Naive thymus-derived CD8-positive, alpha-beta T cell (primary cell): ENCODE measurements at places on chromosomes 1 and 21.

- no peak for DNase-seq
- H3K27ac ChIP-seq, result no peak overlapping the region
- no peak overlapping the region for H3K4me3 ChIP-seq
- no peaks in the 10 kb centered on the region for H3K36me3 ChIP-seq
- H3K27me3 ChIP-seq, result no peaks in the 10 kb centered on the region
These were observed 33.6 kb downstream of the RGS21 start for GRCh38 chr1:192350356-192350755.

GRCh38 chr1:53511933-53512806 is 53.0 kb downstream of the DMRTB1 start:
- no peaks in the 10 kb centered on the region for H3K4me1 ChIP-seq
- H3K36me3 ChIP-seq, result no peaks in the 10 kb centered on the region

GRCh38 chr1:223551610-223552009 is 113.9 kb downstream of the CAPN8 start:
- no peak for DNase-seq
- no peak overlapping the region for H3K27ac ChIP-seq
- peaks cover 7% of the 10 kb centered on the region for H3K4me1 ChIP-seq
- H3K4me3 ChIP-seq, result no peak overlapping the region

DNA sequence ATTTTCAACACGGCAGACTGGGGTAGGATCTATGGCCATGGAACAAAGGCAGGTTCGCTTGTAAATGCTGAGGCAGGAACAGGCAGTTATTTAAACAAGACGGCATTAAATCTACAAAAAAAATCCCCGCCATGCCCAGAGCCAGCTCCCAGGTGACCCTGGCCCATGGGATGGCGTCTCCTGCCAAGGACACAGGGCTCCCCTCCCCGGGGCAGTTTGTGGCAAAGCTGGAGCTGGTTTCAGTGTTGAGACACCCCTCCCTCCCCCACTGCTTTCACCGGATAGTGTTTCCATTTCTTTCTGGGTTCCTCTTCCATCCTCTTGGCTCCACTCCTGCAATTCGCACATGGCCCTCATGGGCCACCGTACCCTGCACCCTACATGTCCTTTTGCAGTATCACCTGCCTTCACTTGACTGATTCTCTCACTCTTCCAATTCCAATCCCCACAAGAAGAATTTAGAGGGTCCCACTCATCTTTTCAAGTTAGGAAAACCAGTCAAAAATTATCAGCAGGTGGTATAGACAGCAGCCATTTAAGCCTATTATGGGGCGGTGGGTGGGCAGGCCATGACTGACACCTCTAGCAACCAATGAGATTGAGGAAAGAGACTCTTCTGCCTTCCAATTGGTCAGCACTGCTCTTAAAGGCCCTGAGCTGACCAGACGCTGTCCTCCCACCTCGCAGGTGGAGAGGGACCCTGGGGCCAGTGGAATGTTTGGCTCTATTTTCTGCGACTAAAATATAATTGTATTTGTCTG is 52.0 kb downstream of the OLIG1 start:
- H3K27me3 ChIP-seq, result no peaks in the 10 kb centered on the region
- no peak for DNase-seq
- peaks cover 10% of the 10 kb centered on the region for H3K4me1 ChIP-seq
- no peak overlapping the region for H3K27ac ChIP-seq
- no peak overlapping the region for H3K4me3 ChIP-seq
- H3K36me3 ChIP-seq, result no peaks in the 10 kb centered on the region

DNA sequence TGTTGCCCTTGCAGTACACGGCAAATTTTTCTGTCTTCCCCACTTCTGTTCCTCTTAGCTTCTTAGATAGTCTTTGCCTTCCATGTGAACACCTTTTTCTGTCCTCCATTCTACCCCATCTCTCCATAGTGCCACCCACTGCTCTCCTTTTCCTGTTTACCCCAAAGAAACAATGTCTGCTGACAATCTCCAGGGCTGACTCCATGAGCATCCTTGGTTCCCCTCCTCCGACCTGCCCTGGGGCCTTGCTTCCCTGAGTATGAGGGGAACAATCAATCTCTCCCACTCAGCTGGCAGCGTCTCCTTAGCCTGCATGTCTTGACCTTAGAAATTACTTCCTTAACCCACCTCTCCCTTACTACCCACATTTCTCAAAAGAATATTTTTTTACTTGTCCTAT is 12.3 kb upstream of the MYBPHL start:
- DNase-seq, result no peak
- H3K4me1 ChIP-seq, result no peaks in the 10 kb centered on the region
- no peak overlapping the region for H3K27ac ChIP-seq
- no peak overlapping the region for H3K4me3 ChIP-seq
- no peaks in the 10 kb centered on the region for H3K36me3 ChIP-seq

DNA sequence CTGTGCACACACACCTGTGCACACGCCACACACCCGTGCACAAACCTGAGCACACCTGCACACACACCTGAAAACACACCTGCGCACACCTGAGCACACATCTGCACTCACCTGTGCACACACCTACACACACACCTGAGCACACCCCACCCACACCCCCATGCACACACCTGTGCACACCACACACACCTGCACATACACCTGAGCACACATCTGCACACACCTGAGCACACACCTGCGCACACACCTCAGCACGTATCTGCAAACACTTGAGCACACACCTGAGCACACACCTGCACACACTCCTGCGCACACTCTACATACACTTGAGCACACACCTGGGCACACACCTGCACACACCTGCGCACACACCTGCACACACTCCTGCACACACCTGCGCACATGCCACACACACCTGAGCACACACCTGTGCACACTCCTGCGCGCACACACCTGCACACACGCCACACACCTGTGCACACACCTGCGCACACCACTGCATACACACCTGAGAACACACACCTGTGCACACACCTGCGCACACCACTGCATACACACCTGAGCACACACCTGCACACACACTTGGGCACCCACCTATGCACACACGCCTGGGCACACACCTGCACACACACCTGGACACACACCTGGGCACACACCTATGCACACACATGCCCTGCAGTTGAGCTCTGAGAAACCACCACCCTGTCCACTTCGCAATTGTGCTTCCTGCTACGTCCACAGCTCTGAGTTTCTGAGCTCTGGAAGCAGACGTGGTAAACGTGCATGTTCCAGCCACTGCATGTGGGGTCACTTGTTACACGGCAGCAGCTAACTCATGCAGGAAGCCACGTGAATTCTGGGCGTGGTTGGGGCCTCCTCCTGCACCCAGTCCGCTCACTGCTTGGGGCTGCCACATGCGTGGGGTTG is 8.0 kb upstream of the C1orf159 start:
- DNase-seq, result no peak
- H3K4me3 ChIP-seq, result no peak overlapping the region
- H3K4me1 ChIP-seq, result peaks cover 13% of the 10 kb centered on the region
- H3K27ac ChIP-seq, result peak overlapping the region; percentile 40
- no peaks in the 10 kb centered on the region for H3K36me3 ChIP-seq
- no peaks in the 10 kb centered on the region for H3K27me3 ChIP-seq

DNA sequence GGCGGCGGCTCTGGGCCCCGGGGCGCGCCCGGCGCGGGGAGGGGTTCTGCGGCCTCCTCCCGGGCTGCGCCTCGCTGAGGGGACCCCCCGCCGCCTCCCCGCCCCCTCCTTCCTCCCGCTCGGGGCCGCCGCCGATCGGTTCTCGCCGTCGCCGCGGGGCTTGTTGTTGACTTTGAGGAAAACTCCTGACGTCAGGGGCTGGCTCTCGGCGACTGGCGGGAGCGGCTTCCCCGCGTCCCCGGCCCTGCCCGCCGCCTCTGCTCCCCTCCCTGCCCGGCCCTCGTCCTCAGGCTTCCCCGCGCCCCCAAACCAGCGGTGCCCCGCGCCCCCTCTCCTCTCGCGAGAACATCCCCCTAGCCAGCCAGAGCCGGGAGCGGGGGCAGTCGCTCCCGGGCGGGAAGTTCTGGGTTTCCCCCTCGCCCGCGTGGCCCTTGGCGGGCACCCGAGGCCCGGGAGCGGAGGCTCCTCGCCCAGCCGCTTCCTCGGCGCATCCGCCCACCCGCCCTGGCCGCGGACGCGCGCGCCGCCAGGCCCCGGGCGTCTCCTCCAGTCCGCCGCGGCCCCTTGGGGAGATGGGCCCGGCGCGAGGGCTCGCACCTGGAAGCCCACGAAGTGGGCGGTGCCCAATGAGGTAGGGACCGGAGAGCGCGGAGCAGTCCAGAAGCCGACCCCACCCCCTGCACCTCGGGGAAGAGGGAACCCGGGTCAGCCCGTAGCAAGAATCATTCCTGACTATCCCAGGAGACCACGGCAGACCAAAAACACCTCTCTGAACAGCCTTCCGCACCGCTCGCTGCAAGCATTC is 611 bp upstream of the AKT3 start:
- peaks cover 22% of the 10 kb centered on the region for H3K4me1 ChIP-seq
- peak overlapping the region; percentile 95 for H3K4me3 ChIP-seq
- DNase-seq, result peak; percentile 82
- no peaks in the 10 kb centered on the region for H3K36me3 ChIP-seq
- H3K27ac ChIP-seq, result peak overlapping the region; percentile 96

- no peaks in the 10 kb centered on the region for H3K27me3 ChIP-seq
- H3K4me3 ChIP-seq, result no peak overlapping the region
- no peak for DNase-seq
- H3K36me3 ChIP-seq, result no peaks in the 10 kb centered on the region
- H3K4me1 ChIP-seq, result peaks cover 9% of the 10 kb centered on the region
These were observed 138.9 kb downstream of the TOMM20 start for GRCh38 chr1:234989479-234990327.

GRCh38 chr21:43603641-43604504 is 55.4 kb downstream of the HSF2BP start:
- no peak for DNase-seq
- no peaks in the 10 kb centered on the region for H3K27me3 ChIP-seq
- peaks cover 16% of the 10 kb centered on the region for H3K4me1 ChIP-seq
- H3K27ac ChIP-seq, result no peak overlapping the region

- no peaks in the 10 kb centered on the region for H3K27me3 ChIP-seq
- no peak for DNase-seq
- H3K27ac ChIP-seq, result no peak overlapping the region
- H3K4me3 ChIP-seq, result no peak overlapping the region
These were observed 23.4 kb upstream of the DR1 start for GRCh38 chr1:93322349-93322748.

DNA sequence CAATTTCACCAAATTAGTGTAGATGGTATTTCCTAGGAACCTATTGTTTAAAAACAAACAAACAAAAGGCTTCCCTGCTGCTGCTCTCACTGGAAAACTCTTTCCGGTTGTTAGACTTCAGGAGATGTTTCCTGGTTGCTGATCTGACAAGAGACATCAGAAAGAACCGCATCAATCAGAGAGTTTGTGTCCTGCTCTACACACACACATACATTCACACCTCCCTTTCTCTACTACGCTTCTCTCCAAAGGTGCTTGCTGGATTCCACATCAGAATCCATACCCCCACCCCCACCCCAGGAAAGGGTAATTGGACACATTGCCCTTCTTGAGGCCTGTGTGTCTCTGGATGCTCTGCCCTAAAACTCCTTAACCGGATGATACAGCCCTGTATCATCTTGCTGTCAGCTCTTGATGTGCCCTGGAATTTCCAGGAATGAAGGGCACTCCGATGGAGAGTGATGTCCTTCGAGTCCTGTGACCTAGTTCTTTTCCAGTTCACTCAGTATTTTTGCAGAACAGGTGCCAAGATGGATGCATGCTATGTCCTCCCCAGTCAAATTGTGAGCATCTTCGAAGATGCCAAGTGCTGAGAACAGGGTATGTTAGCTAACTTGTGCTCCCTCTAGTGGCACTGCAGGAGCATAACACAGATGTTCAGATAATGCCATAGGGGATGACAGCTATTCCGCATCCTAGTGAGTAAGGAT is 113.7 kb upstream of the SLC35F3 start:
- peaks cover 34% of the 10 kb centered on the region for H3K27me3 ChIP-seq
- H3K27ac ChIP-seq, result no peak overlapping the region
- no peak overlapping the region for H3K4me3 ChIP-seq
- no peaks in the 10 kb centered on the region for H3K4me1 ChIP-seq
- no peak for DNase-seq
- H3K36me3 ChIP-seq, result no peaks in the 10 kb centered on the region

- DNase-seq, result no peak
- H3K36me3 ChIP-seq, result no peaks in the 10 kb centered on the region
These were observed 204.2 kb upstream of the TMEM51 start for GRCh38 chr1:14949270-14949835.

- DNase-seq, result no peak
- no peak overlapping the region for H3K27ac ChIP-seq
- peaks cover 4% of the 10 kb centered on the region for H3K36me3 ChIP-seq
- peaks cover 10% of the 10 kb centered on the region for H3K4me1 ChIP-seq
- no peak overlapping the region for H3K4me3 ChIP-seq
- H3K27me3 ChIP-seq, result no peaks in the 10 kb centered on the region
These were observed 98.7 kb upstream of the VAV3 start for GRCh38 chr1:108063703-108064102.

GRCh38 chr21:46366091-46366490 is 42.1 kb downstream of the PCNT start:
- no peak for DNase-seq
- H3K4me3 ChIP-seq, result no peak overlapping the region
- H3K27me3 ChIP-seq, result no peaks in the 10 kb centered on the region
- H3K36me3 ChIP-seq, result peaks cover 4% of the 10 kb centered on the region
- H3K27ac ChIP-seq, result no peak overlapping the region

DNA sequence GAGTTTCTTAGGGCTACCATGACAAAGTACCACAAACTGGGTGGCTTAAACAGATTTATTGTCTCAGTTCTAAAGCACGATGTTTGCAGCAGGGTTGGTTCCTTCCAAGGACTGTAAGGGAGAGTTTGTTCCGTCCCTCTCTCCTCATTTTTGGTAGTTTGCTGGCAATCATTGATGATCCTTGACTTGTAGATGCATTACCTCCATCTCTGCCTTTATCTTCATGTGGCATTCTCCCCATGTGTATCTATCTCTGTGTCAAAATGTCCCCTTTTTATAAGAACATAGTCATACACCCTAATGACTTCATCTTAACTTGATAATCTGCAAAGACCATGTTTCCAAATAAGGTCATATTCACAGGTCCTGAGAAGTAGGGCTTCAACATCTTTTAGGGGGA is 90.2 kb downstream of the LRRC8C start:
- H3K36me3 ChIP-seq, result peaks cover 9% of the 10 kb centered on the region
- no peaks in the 10 kb centered on the region for H3K27me3 ChIP-seq
- peak overlapping the region; percentile 80 for H3K27ac ChIP-seq
- no peak for DNase-seq
- H3K4me3 ChIP-seq, result no peak overlapping the region
- peaks cover 88% of the 10 kb centered on the region for H3K4me1 ChIP-seq

DNA sequence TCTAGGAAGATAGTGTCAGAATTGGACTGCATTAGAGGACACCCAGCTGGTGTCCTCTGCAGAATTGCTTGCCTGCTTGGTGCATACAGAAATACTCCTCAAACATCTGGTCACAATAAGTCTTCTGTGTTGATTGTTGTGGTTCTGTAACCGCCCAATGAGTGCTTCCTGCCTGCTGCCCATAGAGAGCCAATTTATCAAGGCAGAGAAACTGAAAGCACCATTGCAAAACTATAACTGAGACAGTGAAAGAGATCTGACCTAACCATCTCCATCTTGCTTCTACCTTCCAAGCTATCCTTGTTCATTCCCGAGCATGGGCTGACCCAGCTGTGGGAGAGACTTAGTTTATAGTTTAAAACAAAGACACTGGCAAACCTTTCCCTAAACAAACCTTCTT is 462.4 kb upstream of the RGS18 start:
- H3K27ac ChIP-seq, result no peak overlapping the region
- no peak overlapping the region for H3K4me3 ChIP-seq

GRCh38 chr1:34787461-34788420 is 5.1 kb upstream of the GJA4 start:
- peaks cover 11% of the 10 kb centered on the region for H3K4me1 ChIP-seq
- H3K36me3 ChIP-seq, result no peaks in the 10 kb centered on the region
- H3K27ac ChIP-seq, result no peak overlapping the region
- peaks cover 61% of the 10 kb centered on the region for H3K27me3 ChIP-seq
- H3K4me3 ChIP-seq, result no peak overlapping the region
- no peak for DNase-seq

GRCh38 chr1:155003766-155004351 is 1.3 kb downstream of the ZBTB7B start:
- H3K27ac ChIP-seq, result peak overlapping the region; percentile 93
- H3K4me3 ChIP-seq, result peak overlapping the region; percentile 82
- DNase-seq, result no peak
- peaks cover 57% of the 10 kb centered on the region for H3K4me1 ChIP-seq
